ENCODE measurements at places on chromosomes 11 and 22.

DNA sequence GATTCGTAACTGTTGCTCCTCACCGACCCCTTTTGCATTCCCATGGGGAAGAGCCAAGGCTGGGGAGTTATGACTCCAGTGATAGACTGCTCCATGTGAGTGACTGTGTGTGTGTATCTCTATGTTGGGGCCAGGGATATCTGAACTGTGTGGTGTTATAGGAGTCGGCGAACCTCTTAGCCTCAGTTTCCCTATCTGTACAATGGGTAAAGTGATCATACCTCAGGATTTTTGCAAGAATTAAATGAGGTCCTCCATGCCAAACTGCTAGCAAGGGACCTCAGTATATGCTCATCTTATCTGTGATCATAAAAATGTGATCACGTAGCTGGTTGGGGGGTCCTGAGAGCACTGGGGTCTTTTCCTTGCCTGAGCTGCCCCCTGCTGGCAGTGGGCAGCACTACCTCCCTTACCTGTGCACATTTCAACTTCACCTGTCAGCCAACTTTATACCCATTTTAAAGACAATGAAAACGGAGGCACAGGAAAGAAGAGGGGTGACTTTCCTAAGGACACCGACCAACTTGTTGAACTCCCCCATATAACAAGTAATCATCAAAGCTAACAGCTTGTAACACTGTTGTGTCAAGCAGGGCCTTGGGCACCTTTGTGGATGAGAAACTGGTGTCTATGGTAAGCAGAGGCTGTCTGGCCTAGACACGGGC lies 1.4 kb upstream of the DPP3 start:
- no peak for DNase-seq

GRCh38 chr11:27504205-27504604 lies 2.4 kb downstream of the LIN7C start:
- DNase-seq = no peak

GRCh38 chr11:65224930-65225278 lies 36.9 kb upstream of the POLA2 start:
- no peak for DNase-seq

- no peak for DNase-seq
Measured at GRCh38 chr11:13117344-13117743, 108.2 kb downstream of the RASSF10 start.

DNA sequence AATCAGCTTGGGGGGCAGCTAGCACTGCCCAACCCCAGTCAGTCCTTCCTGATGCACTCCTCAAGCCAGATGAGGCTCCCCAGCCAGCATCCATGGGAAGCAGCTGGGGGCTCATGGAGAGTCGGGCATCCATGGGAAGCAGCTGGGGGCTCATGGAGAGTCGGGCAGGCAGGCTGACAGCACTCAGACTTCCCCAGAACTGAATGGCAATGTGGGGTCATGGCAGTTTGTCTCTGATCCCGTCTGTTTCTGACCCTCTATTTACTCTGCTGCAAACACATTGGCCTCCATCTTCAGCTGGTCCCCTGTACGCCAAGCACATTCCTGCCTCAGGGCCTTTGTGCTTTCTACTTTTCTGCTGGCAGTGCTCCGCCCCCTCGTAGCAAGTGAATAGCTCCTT lies 314.8 kb downstream of the NTM start:
- no peak for DNase-seq

All from NCI-H187 treated with DMSO at 0.1 percent for 48 hours (cell line).